ENCODE measurements at places on chromosomes 6 and 20.

DNA sequence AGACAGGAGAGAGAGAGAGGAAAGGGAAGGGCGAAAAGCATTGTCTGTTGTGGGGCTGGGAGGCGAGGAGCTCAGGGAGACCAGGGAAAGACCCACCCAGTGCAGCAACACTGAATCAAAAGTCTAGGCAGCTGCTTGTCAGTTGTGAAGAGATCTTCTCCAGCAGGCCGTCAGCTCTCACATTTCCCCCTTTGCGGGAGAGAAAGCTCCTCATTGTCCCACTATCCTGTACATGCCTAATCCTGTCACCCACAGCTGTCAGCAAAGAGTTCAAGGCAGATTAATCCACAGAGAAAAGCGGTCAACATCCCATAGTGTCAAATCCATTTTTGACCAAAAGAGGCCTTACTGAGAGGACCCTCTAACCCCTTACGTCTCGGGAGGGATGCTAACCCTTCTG, 27.3 kb downstream of the RNF182 start:
- no peak for ATAC-seq

- no peak for ATAC-seq
These were observed 163.2 kb downstream of the TBXT start for GRCh38 chr6:166004471-166004870.

GRCh38 chr20:37559312-37560027, 31.8 kb upstream of the BLCAP start:
- no peak for ATAC-seq

GRCh38 chr6:131400779-131401496, 172.1 kb upstream of the ARG1 start:
- ATAC-seq: no peak
